ENCODE measurements at places on chromosomes 5 and 9.
A peak's percentile ranks its signal among the peaks of the same experiment; 100 is the strongest.

GRCh38 chr9:98575379-98576346 lies 133.1 kb downstream of the GABBR2 start:
- DNase-seq, result no peak

GRCh38 chr5:79318935-79319614 lies 83.1 kb downstream of the JMY start:
- no peak for DNase-seq

GRCh38 chr5:2642684-2643345 lies 108.7 kb downstream of the IRX2 start:
- DNase-seq, result no peak

- DNase-seq, result no peak
These were observed 6.2 kb downstream of the CDK20 start for GRCh38 chr9:87968155-87968554.

GRCh38 chr9:20553558-20554149 lies 68.6 kb downstream of the MLLT3 start:
- DNase-seq, result no peak

DNA sequence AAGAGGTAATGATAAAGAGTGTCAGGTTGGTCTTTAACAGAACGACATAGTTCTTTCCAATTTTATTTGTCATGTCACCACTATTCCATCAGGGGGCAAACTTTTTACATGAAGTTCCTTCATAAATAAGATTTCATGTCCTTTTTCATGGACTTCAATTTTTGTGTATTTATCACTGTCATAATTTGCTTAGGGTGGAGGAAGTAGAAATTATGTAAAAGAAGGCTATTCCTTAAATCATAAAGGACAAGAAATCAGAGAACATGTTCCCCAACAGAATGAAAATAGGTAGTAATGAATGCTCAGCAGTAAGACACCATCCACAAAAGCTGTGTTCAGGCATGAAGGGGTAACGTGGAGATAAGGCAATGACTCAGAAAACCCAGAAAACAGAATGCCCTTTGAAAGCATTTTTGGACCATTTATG lies 72.7 kb downstream of the ZFAND5 start:
- DNase-seq, result peak; percentile 19

GRCh38 chr5:143977891-143978461 lies 166.0 kb downstream of the HMHB1 start:
- DNase-seq, result no peak

GRCh38 chr9:35470894-35471293 lies 19.0 kb upstream of the RUSC2 start:
- no peak for DNase-seq

GRCh38 chr5:38929838-38930237 lies 84.0 kb downstream of the OSMR start:
- no peak for DNase-seq

DNA sequence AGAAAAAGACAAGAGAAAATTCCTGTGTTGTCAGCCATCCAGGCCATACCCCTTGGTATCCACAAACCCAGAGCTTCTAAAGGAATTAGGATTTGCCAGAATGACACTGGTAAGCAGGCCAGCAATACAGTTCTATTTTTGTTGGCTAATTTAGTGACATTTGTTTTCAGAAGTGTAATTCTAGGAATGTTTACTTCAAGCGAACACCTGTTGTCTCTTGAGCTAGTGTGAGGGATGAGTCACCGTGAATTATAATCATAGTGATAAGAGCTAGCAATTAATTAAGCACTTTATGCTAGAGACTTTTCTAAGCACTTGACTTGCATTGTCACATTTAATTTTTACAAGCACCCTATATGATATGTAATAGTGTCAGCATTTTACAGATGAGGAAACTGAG lies 99.2 kb downstream of the PRKACG start:
- no peak for DNase-seq

GRCh38 chr5:116959843-116960242 lies 385.2 kb upstream of the SEMA6A start:
- DNase-seq, result no peak

GRCh38 chr9:69035438-69036308 lies at the start of gene FXN:
Gene FXN, plus strand, starts transcription at chr9:69035752. Its CDS starts 31 bp downstream, at chr9:69035783.
- peak; percentile 71 for DNase-seq

GRCh38 chr5:111820072-111820471 lies 63.1 kb upstream of the NREP start:
- no peak for DNase-seq

Data from central memory CD4-positive, alpha-beta T cell (primary cell).